NCI-H1105 (cell line): ENCODE measurements at places on chromosomes 7 and 10.

GRCh38 chr10:117360016-117360415 lies 15.2 kb downstream of the PDZD8 start:
- DNase-seq, result no peak

DNA sequence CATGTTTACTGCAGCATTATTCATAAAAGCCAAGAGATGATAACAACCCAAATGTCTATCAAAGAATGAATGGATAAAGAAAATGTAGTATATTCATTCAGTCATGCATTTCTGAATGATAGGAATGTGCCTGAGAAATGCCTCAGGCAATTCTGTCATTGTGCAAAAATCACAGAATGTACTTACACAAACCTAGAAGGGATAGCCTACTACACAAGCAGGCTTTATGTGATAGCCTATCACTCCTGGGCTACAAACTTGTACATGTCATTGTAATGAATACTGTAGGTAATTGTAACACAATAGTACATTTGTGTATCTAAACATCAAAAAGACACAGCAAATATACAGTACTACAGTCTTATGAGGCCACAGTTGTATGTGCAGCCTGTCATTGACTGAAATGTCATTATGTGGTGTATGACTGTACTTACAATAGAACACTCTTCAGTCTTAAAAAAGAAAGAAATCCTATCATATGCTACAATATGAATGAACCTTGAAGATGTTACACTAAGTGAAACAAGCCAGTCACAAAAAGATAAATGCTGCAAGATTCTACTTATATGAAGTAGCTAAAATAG lies 141.8 kb upstream of the GPR22 start:
- no peak for DNase-seq

DNA sequence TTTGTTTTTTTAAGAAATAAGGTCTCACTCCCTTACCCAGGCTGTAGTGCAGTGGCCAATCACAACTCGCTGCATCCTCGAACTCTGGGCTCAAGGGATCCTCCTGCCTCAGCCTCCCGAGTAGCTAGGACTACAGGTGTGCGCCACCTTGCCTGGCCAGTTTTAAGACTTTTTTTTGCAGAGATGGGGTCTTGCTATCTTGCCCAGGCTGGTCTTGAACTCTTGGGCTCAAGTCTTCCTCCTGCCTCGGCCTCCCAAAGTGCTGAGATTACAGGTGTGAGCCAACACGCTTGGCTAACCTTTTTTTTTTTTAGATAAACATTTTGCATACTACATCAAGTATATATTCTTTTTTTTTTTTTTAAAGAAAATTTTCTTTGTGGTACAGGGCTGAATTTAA lies 18.2 kb downstream of the SEC23IP start:
- no peak for DNase-seq

DNA sequence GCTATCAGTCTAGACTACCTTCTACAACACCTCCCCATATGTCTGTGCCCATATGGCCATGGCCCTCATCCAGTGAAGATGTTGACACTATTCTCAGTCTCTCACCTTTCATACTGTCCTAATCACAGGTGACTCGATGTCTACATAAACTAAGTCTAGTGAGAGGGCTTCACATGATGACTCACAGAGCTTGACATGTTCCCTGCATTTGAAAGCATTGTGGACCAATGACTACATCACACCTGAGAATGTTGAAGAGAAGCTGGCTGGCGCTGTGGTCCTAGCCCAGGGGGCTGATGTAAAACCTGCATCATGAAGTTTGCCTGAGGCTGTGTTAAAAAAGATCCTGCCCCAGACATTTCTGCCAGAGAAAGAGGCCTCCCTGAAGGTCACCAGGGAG lies 167.2 kb downstream of the NPSR1 start:
- DNase-seq, result no peak

DNA sequence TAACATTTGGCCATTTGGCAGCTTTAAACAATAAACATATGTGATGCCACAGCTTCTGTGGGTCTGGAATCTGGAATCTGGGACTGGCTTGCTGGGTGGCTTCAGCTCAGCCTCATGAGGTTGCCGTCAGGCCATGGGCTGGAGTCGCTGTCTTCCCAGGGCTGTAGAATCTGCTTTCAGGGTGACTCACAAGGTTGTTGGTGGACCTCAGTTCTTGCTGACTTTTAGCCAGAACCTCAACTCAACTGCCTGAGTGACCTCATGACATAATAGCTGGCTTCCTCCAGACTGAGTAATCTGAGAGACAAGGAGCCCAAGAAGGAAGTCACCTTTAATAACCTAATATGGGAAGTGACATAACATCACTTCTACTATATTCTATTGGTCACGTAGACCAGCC lies 44.6 kb upstream of the TSPAN13 start:
- no peak for DNase-seq

DNA sequence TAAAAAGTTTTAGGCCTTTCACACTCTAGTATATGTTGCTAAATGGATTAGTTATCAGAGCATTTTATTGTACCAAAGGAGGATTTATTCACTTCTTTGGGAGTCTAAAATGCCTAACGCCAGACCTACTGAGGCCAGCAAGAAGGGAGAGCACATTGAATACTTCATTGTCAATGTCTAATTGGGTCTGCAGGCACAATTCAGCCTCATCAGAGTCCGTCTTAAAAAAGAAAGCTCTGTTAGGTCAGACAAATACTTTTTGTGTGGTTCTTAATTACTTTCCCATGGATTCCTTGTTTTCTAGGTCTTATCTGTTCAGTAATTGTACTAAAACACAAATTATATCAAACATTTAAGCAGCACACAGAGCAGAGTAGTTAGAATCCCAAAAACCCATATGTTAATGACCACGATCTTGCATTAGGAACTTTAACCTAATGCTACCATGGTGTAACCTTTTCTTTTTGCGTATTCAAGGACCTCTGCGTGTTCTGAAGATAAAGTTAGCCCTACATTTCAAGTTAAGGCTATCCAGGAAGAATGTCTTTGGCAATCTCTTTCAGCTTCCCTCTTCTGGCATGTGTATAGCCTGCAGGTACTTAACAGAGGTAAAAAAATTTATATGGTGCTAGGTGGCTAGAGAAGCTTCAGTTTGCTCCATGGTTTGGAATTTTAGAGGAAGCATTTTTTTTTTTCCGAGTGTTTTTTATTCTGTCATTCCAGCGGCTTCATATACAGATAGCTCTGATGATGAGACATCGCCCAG lies 45.7 kb upstream of the STRIP2 start:
- no peak for DNase-seq

DNA sequence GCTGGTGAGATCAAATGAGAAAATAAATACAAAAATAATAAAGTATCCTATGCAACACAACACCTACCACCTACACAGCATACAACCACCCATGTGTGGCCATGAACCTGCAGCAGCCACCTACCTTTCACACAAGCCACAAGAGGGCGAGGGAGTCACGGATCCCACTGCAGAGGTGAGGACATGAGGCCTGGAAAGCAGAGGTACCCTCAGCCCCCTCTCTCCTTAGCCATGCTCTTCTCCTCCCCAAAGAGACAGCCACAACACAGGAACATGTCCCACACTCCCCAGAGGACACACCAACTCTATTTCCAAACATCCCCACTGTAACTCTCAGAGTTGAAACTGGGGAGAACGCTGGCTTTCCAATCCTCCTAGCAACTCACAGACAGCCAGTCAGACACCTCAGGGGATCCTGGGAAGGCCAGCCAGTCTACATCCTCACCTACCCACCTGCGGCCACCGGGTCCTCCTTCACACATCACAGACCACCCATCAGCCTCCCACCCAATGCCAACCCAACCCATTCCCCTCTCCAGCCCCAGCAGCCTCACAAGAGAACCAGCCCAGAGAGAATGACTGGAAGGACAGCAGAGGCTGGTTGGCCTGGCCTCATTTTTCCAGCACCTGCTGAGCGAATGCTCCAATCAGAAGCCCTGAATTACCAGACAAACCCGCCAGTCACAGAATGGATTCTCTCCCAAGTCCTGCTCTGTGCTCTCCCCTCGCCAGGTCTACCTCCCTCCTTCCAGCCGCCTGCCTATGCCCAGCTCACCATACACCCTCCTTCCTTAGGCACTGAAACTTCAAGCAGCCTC lies 18.4 kb downstream of the DLG5 start:
- DNase-seq, result no peak

DNA sequence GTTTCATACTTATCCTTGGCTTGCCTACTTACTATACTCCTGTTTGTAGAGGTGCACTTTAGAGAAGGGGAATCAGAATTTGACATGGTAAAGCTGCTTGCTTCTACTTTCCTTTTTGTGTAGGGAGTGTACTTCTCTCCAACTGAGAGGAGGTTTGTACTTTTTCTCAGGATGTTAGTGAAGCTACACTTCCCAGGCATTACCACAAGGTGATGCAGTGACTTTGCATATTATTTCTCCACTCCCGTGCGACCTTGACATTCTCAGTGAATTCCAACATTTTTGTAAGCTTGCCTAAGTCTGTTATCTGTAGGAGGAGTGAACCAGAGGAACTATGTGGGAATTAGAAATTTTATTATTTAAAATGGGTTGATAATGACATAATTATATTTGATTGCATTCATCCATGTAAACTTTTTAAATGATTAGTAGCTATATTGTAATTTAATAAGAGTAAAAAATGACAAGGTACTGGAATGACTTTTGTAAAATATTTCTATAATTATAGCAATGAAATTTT lies 5.2 kb downstream of the TAX1BP1 start:
- no peak for DNase-seq

- DNase-seq, result no peak
Measured at GRCh38 chr7:96026611-96027010, 254.3 kb downstream of the DYNC1I1 start.
